ENCODE measurements at places on chromosomes 4 and X.

DNA sequence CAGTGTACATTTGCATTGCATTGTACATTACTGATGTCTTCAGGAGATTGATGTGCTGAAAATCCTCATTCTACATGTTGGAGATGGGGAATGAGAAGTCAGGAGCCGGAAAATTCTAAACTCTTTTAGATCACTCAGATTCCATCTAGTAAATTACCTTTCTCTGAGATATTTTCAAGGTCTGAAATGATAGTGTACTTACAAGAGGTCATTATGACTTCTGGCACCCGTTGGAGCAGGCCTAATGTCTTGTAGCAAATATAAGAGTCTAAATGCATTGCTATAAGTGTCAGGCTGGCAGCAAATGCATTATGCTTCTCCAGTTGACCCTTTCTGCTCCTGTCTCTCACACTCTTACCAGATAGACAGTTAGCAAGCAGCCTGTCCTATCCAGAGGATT, 692.8 kb downstream of the GRID2 start:
- DNase-seq: no peak

GRCh38 chrX:132636080-132636479, 147.2 kb upstream of the MBNL3 start:
- no peak for DNase-seq

DNA sequence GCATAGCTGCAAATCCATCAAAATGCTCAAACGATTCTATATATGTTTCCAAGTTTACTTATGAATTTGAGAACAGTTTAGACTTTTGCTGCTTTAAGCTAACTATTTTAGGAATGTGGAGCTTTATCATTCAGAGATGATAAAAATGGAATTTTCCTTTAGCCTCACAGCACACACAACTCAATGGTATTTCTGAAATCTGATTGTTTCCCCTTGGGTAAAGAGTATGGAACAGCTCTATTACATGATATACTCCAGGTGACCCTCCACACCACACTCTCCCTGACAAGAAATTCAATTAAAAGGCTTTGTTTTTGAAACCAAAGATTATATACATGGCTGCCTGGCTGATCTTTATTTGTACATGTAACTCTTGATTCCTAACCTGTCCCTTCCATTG, 120.0 kb downstream of the LUZP4 start:
- DNase-seq: no peak

DNA sequence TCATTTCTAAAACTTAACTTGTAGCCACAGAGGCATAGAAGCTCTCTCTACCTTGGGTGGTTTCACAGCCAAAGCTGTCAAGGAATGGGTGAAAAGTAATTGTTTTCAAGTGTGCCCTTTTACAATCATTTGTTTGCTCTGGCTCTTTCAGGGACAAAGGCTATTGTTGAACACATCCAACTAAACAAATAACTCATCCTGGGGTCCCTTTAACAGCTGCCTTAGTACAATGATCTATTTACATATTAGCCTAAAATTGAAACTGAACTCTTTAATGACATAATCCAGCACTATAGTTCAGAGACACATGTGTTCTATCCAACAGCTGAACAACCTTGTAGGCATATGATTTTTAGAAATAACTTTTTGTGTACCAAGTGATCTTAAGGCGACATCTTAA, 3.7 kb downstream of the HHIP start:
- DNase-seq: no peak

GRCh38 chr4:107035819-107036583, at the start of gene DKK2:
DKK2 (minus strand) TSS chr4:107036313; CDS start chr4:107035591, 722 bp downstream.
- DNase-seq: no peak

- no peak for DNase-seq
Observed at GRCh38 chr4:146844761-146845160, 100.9 kb downstream of the TTC29 start.

- no peak for DNase-seq
Observed at GRCh38 chrX:53354669-53355068, 67.8 kb downstream of the SMC1A start.

DNA sequence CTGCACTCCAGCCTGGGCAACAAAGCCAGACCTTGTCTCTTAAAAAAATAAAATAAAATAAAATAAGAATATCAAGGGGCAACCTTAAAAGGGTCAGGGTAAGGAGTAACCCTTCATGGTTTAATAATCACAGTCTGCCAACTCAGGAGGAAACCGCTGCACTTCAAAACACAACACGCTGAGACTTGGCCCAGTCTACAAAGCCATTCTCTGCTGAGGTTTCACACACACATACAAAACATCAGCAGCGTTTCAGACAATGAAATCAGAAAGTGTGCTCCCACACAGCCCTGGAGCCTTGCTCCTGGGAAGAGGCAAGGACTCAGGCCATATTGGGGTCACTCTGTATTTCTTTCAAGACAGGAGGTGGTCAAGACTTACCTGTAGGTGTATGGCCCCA, 18.3 kb downstream of the SCARB2 start:
- no peak for DNase-seq

- DNase-seq: no peak
Observed at GRCh38 chrX:132425744-132426318, 63.0 kb downstream of the MBNL3 start.

GRCh38 chrX:49191574-49192011, 5.4 kb upstream of the PRICKLE3 start:
- no peak for DNase-seq

- DNase-seq: no peak
Observed at GRCh38 chr4:145530189-145530588, 48.5 kb downstream of the SMAD1 start.

- DNase-seq: no peak
Observed at GRCh38 chr4:174438711-174439110, 83.6 kb downstream of the HPGD start.

DNA sequence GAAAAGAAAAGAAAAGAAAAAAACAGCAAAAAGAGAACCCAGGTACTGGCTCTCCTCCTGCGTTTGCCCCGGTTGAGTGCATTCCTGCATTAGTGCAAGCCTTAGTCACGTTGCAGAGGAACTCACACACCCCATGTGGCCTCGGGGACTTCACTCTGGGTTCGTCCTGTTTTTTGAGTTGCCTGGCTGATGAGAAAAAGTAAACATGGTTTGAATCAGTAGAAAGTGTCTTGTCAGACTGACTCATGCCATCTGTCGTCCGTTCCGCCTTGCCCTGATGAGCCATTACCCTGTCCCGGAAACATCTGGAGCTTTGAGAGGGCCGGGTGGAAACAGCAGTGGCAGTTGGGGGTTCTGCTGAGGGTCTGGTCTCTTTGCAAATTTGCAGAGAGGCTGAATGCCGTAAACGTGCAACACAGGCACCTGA, 16.3 kb downstream of the CD99 start:
- DNase-seq: no peak

DNA sequence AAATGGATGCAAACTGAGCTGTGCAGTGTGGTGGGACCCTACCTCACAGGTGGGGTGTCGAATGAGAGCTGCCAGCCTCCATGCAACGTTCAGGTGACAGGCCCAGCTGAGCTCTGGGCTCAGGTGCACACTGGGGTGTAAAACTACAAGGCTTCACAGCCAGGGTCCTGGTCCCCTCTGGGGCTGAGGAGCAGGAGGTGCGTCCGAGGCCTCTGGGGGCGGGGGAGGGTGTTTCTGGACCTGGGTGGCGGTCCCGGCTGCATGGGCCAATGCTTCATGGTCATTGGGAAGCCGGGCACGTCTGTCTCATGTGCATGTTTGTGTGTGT, 26.5 kb upstream of the SORCS2 start:
- no peak for DNase-seq

DNA sequence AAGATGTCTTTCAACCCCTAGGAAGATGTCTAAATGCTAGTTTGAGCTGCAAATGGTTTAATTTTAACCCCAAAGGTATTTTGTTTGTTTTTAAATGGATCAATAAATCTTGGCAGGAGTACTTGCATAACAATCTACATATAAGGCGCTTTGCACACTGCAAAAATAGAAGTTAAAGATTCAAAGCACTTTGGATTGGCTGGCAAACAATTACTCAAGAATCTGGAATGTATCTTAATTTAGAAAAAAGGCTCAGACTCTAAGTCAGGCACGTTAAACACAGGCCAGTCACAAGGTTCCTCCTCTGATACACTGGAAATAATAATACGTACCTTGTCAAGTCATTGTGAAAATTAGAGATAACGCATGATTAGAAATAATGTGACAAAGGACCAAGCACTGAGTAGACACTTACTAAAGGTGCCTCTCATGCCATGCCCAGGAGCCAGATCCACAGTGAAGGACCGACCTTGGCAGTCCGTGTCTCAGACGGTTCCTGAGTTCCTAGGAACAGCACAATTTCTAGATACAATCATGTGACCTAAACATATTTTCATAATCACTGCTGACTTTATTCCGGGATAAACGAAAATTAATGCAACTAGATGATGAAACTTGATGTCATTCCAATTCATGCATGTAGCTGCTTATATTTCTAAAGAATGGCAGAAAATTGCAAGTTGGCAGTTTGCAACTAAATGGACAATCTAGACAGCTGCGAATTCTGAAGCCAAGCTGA, 49.6 kb downstream of the PROM1 start:
- no peak for DNase-seq

DNA sequence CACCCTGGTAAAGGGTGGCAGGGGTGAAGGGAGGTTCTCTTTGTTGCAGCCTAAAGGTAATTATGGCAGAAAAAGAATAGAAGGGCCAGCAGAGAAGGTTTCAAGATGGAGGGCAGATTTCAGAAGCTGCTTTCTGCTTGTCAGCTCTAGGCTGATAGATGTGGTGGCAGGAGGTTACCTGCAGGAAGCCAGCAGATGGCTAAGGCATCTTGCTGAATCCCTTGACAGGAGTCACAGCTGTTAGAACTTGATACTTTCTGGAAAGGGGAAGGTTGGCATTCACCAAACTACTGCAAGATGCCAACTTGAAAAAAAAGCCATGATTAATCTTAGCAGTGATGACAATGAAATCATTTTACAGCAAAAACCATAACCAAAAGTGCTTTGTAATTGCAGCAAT, 69.5 kb upstream of the CBLL2 start:
- DNase-seq: no peak

- DNase-seq: no peak
Observed at GRCh38 chr4:134132086-134132783, 69.4 kb downstream of the PABPC4L start.

- DNase-seq: no peak
Observed at GRCh38 chrX:54786967-54787366, 11.1 kb downstream of the ITIH6 start.

GRCh38 chrX:1023676-1024075, 188.8 kb downstream of the CRLF2 start:
- DNase-seq: no peak

DNA sequence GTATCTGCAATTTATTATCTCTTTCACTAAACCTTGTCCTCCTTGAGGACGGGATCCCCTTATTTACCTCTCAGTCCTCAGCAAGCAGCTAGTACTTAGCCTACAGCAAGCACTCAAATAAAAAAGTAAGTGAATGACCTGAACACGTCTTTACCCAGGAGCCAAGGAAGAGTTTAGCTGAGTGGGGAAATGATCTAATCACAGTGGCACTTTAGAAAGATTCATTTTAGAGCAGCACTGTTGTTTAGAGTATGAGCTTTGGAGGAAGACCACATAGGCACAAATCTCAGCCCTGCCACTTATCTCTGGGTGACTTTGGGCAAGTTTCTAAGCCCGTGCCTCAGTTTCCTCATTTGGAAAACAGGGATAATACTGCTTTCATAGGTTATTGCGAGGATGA, 2.7 kb downstream of the FAM120C start:
- no peak for DNase-seq

DNA sequence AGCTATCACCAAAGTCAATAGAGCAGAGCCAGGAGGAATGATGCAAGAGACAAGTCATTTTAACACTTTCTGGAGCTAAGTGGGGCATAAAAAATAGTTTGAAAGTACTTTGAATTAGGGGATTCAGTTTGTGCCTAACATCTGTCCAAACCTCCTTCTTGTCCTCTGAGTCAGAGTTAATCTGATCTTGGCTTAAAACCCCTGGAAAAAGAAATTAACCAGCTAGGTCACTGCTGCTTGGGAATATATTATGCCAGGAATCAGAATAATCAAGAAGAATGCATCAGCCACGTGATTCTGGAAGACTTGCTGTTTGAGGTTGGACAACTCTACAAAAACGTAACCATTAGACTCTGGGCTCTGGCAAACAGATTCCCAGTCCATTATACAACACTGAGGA, 45.3 kb upstream of the EDA2R start:
- DNase-seq: no peak

DNA sequence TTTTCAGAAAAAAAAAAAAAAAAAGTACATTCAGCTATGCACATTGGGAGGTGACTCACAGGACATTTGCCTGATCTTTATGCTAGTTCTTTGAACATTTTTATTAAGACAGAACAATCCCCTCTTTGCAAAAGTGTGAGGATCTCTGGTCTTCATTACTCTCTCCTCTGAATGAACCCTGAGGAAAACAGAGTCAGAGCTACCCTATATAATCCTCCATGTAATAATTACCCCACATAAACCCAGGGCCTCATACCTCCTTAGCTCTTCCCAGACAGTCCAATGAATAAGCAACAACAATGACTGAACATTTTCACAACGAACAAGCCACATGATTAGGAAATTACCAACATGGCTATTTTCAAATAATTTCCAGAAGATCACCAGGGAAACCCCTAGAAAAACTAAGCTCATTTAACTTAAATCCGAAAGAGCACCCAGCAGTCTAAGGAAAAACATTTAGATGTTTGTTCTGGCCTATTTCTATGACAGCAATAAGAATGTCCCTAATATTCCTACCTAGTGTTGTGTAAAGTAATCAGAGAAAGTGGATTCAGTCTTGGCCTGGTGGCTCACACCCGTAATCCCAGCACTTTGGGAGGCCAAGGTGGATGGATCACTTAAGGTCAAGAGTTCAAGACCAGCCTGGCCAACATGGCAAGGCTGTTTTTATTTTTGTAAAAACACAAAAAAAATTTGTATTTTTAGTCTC, 37.8 kb downstream of the TBC1D9 start:
- no peak for DNase-seq

DNA sequence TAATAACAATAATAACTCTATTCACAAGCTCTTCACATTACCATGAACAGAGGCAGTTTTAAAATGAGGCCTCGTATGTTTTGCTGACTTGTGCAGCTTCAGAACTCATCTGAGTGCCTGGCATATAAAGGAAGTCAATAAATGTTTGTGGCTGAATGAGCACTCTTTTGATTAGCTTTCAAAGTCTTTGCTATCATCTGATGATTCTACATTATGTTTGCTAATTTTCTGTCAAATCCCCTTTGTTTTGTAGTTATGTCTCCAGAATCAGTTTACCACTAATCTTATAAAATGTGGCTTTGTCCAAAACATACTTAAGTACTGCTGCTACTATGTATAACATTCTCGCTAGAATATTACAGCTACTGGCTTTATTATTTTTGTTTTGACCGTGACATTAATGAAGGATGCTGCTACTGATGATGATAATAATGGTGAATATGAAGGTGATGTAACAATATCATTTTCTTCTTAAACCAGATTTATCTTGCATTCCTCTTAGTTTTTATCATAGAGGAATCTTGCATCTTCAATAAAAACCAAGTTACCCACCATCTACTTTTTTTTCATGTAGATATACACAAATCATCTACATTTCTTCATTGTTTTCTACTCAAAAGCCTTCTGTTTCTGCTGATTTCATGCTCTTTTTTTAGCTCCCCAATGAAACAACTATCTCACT, 384.5 kb downstream of the NAF1 start:
- DNase-seq: no peak
